ENCODE measurements at places on chromosomes 4 and X.

DNA sequence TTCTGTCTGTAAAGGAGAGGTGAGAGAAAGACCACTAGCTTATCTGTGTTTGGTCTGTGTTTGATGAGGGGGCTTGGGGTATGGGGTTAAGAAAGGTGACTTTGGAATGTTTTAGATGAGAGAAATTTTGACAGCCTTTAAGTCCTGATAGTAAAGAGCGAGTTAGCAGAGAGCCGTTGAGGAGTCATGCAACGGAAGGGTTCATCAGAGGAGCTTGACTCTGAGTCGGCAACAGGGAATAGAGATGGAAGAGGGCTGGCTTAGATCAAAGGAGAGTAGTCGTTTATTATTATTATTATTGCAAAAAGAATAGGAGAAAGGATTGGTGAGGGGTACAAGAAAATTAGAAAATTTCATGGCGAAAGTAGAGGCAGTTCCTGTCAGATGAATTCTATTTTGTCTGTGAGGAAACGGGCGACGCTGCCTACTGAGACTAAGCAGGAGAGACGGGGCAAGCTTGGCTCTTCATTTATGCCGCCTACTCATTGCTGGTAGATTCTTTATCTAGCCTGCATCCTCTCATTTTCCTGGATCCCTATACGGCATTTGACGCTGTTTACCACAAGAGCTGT is 473 bp upstream of the VAMP7 start:
- no peak for DNase-seq

- no peak for DNase-seq
These were observed 290.0 kb downstream of the ANK2 start for GRCh38 chr4:113339430-113339813.

- no peak for DNase-seq
These were observed 67.2 kb upstream of the ETNPPL start for GRCh38 chr4:108829966-108830492.

DNA sequence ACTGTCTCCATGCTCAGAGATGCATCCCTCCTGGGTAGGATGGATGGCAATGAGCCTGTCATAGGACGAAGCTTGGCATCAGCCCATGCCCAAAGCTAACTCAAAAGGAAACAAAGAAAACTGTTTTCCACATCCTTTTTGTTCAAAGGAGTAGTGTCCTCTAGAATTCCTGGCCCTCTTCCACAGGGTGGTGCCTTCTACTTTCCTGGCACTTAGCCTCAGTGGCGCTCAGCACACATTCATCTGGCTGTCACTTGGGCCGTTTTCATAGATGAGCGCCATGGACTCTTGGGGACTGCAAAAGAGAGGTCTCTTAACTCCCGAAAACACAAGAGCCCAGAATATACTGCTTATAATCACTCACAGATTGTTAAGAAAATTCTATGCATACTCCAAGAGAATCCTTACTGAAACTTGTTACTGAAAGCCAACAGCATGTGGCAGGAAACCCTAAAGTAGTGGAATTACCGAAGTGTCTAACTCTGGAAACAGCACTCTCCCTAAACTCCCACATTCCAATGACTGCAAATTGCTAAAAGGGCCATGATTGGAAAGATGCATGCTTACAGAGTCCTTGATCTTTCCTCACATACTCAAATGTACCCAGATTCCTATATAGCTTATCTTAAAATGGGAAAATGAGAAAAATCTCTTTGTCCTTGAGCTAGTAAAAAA is 110.0 kb downstream of the HS6ST2 start:
- DNase-seq = no peak

GRCh38 chr4:18180122-18180521 is 158.6 kb upstream of the LCORL start:
- no peak for DNase-seq

- DNase-seq = no peak
These were observed 32.3 kb downstream of the SUPT20HL1 start for GRCh38 chrX:24392709-24393108.

DNA sequence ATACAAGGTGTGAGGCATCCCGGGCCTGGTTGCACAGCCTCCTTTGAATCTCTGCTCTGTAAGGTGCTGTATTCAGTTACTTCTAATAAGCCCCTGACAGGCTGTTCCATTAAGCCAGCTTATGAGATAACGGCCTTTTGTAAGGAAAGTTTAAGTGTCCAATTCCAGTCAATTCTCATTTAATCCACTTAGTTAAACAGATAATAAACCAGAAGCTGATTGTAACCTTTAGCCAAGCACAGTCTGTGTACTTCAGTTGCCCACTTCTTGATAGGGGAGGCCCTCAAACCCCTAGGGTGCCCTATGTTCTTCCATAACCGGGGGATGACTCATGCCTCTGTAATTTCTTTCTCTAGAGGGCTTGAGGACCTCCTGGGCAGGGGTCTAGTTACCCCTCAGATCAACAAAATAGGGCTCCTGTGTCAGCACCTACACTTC is 63.4 kb downstream of the RASL11B start:
- no peak for DNase-seq

- DNase-seq = no peak
These were observed 92.6 kb downstream of the NXF2 start for GRCh38 chrX:102339312-102340298.

GRCh38 chr4:19429684-19430083 is 822.0 kb upstream of the SLIT2 start:
- DNase-seq = no peak

GRCh38 chrX:49286581-49286980 is 16.9 kb upstream of the GAGE10 start:
- DNase-seq = no peak

GRCh38 chr4:40227284-40227683 is 30.5 kb downstream of the RHOH start:
- peak; percentile 14 for DNase-seq

Measured in CD14-positive monocyte (primary cell).